ENCODE measurements at places on chromosomes 3 and 15.

- DNase-seq: no peak
Observed at GRCh38 chr15:99371180-99372103, 120.2 kb downstream of the LRRC28 start.

DNA sequence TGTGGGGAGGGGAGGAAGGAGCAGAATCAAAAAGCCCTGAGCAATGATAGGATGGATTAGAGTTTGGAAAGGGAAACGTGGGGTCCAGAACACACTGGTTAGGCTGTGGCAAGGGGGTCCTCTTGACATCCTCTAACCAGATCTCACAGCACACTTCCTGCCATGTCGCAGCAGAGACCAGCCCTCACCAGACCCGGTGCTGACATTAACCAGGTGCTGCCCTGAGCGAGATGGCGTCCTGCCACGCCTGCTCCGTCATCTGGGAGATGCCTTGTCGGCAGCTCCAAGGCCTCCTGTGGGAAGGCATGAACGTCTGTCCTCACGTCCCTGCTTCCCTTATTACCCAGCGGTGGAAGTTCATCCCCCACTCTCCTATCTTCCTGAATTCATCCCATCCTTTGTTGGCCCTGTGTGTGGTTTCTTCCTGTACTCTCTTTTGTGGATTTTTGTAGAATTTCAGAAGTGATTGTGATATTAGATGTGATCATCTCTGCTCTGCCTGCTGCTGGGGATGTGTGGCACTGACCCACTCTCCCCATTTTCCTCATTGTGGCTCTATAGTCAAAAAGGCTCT, 29.4 kb upstream of the MYZAP start:
- DNase-seq: no peak

DNA sequence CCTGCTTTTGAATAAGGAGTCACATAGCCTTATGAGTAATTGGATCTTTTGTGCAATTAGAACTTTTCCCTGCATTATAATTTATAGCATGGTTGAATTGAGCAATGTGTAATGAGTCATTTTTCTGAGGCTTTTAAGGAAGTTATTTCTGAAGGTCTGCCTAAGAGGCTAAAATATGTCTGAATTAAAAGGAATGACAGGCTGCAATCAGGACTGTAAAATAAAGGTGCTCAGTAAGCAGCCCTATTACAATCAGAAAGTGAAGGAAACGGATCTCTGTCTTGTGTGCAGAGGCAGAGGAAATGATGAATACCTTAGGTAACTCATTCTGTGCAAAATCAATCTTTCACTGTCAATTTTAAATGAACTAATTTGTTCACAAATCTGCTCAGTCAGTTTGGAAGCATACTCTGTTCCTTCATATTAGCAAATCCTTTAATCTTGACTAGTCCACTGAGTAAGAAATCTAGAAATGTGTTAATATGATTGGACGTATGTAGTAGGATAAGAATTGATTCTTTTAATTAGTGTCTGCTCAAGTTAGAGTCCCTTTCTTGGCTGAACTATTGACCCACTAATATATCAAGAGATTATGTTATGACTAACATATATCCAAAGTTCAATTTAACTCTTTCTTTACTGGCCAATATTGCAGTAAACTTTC, 290.1 kb downstream of the ZIC1 start:
- no peak for DNase-seq

DNA sequence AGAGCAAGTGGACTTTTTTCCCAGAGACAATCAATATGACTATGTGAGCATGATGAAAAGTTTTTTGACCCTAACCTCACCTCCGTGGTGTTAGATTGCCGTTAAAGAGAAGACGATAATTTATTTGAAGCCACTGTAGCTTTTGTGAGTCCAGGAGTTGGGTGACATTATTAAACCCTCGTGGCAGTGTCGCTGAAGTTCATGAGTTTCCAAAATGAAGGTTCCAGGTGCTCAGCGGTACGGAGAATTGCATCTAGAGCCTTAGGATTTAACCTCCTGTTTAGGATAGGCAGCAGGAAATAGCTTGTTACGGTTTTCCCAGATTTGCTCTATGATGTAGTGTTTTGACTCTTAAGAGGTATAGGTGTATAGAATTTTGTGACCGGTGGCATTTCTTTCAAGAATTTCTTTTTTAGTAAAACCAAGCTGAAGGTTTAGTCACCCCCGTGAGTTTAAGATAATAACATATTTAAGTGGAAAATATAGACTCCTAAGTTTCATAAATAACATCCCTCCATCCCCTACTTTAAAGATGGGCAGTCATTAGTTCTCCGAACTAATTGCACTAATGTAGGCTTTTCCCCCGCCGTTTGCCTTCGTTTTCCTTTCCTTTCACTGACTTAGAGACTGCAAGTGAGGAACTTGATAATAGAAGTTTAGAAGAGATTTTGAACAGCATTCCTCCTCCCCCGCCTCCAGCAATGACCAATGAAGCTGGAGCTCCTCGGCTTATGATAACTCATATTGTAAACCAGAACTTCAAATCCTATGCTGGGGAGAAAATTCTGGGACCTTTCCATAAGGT, 2.0 kb downstream of the SMC4 start:
- DNase-seq: no peak

DNA sequence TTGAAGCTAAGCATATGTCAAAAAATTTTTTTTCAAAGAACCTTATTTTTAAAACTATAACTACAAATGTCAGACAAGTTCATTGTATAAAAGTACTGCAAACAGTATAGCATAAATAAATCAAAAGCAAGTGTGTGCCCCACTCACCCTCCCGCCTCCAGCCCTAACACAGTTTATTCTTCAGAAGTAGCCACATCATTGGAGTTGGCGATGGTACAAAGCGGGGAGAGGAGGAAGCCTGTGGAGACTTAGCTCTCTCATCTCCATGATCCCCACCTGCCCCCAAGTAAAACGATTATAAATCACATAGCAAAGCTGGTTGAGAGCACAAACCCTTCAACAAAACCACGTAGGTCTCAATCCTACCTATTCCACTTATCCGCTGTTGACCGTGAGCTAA, 33.6 kb downstream of the FOXP1 start:
- DNase-seq: no peak

DNA sequence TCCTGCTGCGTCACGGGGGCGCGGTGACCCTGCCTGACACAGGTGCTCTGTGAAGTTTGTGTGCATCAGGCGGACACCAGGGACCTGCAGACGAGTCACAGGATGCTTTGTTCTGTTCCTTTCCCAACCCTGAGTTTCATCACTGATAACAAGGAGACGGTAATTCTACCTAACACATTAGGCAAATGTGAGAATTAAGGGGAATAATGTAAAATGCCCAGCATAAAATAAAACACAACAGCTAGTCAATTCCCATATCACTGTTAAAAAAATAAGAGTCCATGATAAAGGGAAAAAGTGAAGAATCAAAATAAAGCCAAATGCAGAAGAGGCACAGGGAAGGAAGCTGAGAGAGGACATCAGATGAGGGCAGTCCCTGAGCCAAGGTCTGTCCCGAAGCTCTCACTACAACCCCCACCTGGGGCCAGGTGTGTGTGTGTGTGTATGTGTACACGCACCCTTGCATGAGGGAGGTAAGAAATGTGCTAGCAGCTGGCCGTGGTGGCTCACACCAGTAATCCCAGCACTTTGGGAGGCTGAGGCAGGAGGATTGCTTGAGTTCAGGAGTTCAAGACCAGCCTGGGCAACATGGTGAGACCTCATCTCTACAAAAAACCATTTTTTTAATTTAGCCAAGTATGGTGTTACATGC, 27.5 kb downstream of the PLA2G4D start:
- no peak for DNase-seq

- DNase-seq: no peak
Observed at GRCh38 chr15:75713338-75713895, 769 bp upstream of the CSPG4 start.

DNA sequence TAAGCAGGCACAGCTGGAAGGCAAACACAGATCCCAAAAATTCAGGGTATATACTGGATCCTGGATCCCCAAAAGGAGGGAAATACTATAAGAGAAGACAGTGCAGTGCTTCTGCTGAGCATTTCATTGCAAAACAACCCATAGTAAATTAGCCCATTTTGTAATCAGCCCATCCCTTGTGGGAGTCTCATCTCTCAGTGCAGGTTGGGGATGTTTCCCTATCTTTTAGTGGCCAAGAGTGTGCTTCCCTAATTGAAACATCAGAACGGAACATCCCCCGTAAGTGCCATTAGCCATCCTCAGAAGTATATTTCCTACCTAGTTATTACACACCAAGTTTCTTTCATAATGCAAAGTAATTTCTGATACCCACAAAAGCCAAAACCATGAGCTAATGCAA, 11.2 kb upstream of the MTMR14 start:
- DNase-seq: no peak

- no peak for DNase-seq
Observed at GRCh38 chr15:57253500-57253899, 122.8 kb upstream of the CGNL1 start.

- DNase-seq: no peak
Observed at GRCh38 chr3:176583956-176584355, 613.3 kb downstream of the TBL1XR1 start.

DNA sequence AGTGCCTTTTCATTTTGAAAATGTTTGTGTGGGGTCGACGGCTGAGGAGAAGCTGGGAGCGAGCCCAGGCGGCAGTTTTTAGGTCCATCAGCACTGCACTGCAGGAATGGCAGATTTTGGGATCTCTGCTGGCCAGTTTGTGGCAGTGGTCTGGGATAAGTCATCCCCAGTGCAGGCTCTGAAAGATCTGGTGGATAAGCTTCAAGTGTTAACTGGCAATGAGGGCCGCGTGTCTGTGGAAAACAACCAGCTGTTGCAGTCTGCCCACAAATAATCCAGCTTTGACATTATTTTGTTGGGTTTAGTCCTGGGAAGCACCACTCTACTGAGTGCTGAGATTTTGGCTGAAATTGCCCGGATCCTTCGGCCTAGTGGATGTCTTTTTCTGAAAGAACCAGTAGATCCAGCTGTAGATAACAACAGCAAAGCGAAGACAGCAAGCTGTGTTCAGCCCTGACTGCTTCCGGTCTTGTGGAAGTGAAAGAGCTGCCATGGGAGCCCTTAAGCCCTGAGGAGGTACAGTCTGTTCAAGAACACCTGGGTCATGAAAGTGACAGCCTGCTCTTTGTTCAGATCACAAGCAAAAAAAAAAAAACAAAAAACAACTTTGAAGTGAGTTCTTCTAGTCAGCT, 13.1 kb upstream of the ANP32A start:
- no peak for DNase-seq

GRCh38 chr3:17432236-17432635, 310.2 kb downstream of the TBC1D5 start:
- DNase-seq: no peak

DNA sequence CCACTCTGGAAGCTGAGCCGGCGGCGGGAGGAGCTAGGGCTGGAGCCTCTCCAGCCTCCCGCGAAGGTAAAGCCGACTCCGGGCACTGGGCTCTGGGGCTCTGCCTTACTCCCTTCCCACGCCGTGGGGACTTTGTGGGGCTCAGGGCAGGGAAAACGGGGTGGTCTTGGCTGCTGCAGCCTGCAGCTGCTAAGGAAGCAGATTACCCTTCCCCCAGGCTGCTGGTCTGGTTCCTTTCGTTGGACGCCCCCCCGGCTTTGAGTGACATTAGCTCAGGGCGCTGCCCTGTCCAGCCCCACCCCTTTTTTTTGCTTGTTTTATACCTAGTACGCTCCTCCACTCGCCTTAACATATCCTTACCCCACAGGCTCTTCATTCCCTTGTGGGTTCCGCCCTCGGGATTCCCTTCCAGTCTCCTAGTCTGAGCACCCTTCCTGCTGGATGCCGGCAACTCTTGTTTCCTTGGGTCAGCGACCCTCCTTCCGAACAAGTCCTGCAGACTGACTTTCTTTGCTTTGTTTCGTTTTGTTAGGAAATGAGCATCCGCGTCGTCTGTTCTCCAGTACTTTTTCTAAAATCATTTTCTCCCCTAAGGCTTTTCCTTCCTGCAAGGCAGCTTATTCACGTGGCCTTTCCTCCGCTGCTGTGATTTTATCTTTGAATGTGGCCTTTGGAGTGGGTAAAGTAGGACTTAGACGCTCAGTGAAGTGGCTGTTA, 551 bp downstream of the DNAJC13 start:
- DNase-seq: peak; percentile 12

- DNase-seq: no peak
Observed at GRCh38 chr15:81182031-81182755, 14.5 kb upstream of the IL16 start.

- no peak for DNase-seq
Observed at GRCh38 chr3:8593021-8593827, 51.4 kb downstream of the SSUH2 start.

DNA sequence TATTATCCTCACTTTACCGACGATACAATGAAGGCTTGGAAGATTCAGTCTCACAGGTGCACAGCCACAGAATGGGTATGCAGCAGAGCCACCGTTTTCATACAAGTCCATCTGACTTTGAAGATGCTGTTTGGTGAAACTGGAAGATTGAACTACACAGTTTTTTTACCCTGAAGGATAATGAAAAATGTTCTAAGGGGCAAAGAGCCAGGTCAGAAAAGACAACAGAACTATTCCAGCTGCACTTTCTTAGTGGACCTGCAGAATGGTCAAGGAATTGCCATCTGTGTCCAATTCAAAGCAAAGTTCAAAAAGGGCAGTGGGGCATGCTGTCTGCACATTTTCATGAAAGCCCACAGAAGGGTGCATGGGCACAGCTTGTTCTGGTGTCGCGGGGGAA, 127.6 kb upstream of the PDZRN3 start:
- DNase-seq: no peak

- no peak for DNase-seq
Observed at GRCh38 chr3:23396746-23397145, 193.6 kb downstream of the UBE2E2 start.

DNA sequence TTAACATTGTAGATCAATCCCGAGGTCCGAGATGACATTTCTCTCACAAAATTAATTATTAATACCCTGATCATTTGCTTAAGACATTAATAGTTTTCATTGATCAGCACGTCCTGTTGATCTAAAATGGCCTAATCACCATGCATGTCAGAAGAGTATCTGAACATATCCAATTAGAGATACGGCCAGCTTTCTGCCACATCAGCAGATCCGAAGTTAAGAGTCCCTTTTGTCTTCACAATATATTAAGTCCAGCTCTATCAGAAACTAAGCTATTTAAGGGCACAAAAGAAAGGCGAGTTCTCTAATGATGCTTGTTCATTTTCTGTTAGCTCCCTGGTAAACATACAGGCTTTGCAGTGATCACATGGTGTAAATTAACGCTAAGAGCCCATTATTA, 470.3 kb downstream of the CNTN4 start:
- DNase-seq: no peak

- DNase-seq: no peak
Observed at GRCh38 chr3:10189557-10190354, 25.0 kb downstream of the IRAK2 start.

DNA sequence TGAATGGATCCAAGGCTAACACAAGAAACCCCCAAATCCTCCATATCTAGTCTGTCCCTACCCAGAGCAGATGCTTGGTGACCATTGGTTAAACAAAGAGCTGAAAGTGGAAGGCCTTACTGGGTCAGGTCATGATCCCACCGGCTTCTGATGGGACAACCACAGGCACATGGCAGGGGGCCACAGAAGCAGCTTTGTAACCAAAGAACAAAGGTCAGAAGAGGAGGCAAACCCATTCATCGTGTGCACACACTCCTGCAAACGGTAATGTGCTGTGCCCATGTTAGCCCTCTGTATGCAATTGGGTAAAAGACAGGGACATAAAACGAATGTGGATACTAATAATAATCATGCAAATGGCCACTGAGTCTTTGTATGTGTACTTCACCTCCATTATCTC, 133.3 kb upstream of the SLC6A11 start:
- no peak for DNase-seq

GRCh38 chr3:28188686-28189085, 52.7 kb upstream of the CMC1 start:
- no peak for DNase-seq

Data from GM19239 (cell line).